ENCODE measurements at places on chromosomes 2 and 18.

DNA sequence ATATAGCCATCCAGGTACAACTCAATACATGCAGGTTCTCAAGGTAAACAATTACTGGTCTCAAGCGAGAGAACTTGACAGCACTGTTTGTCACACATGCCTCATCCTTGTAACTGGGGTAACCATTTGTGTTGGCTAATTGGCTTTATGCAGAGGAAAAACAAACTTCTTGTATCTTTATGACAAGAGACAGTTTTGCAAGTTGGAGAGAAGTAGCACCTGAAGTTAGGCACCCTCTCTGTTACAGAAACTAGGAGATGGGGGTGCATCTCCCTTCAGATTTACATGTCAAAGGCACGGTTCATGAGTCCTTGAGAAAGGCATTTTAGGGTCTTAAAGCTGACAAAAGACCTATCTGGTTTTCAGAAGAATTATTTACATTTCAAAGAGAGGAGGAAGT, 241.7 kb downstream of the CD226 start:
- DNase-seq = no peak

DNA sequence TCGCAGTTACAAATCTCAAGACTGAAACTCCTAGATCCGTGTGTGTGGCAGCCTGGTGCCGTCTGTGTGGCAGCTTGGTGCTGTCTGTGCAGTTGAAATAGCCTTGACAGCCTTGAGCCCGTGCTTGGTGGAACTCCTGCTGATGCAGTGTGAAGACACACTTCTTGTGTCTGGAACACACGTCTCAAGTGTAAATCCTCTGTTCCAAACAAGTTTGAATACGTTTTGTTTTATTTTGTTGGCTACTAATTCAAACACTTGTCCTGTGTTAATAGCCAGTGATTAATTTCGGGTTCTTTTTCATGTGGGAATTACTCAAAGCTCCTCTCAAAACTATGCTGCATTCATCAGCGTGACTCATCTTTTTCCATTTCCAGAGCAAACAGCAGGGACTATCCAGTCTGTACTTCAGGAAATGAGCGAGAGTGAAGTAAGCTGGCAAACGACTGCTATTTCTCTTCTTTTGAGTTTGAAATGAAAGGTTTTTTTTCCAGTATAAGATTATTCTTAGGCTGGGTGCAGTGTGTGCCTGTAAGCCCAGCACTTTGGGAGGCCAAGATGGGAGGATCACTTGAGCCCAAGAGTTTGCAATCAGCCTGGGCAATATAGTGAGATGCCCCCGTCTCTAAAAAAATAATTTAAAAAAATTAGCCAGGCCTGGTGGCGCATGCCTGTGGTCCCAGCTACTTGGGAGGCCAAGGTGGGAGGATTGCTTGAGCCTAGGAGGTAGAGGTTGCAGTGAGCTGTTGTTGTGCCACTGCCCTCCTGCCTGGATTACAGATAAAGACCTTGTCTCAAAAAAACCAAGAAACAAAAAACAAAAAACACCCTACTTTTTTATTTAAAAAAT, 152.9 kb downstream of the SPP2 start:
- no peak for DNase-seq

- DNase-seq = no peak
Measured at GRCh38 chr2:168431301-168432024, 24.6 kb upstream of the CERS6 start.

DNA sequence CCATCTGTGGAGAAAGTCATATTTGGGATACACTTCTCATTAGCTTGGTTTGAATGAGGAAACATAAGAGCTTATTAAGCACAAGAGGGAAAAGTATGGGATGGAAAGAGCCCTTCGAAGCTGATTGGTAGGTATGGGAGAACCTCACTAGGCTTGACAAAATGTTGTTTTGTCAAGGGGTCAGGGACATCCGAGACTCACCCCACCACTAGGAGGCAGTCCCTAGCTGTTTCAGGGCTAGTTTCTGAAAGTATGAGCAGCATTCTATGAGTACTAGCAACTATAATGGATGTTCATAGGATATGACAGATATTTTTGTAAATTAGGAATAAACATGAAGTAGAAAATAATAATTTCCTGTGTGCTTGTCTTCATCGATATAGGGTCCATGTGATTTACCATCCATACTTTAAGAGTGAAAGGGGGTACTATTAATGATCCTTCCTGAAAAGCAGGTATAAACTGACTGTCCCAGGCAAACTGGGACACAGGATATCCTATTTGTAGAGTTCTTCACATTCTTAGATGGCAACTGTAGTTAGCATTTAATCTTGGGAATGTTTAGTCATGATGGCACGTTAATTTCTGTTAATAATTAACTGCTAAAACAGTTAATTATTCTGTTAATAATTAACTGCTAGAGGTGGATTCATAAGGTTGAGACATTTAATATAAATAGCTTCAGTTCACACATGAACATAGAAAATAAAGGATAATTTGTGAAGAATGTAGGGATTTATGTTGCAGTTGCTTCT, 28.4 kb downstream of the OTX1 start:
- no peak for DNase-seq

GRCh38 chr18:77009675-77010074, 122.9 kb downstream of the MBP start:
- no peak for DNase-seq

DNA sequence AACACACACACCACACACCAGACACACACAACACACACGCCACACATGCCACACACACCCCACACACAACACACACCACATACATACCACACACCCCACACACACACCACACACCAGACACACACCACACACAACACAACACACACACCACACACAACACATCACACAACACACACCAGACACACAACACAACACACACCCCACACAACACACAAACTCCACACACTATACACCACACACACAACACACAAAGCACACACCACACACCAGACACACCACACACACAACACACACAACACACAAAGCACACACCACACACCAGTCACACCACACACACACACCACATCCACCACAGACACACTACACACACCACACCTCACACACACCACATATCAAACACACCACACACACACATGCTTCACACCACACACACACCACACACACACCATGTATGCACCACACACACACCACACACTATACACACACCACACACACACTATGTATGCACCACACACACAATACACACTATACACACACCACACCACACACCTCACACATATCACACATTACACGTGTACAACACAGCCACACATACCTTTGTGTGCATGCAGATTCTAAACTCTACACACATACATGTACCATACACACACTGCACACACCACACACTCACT, 72.2 kb downstream of the TMEM18 start:
- no peak for DNase-seq

DNA sequence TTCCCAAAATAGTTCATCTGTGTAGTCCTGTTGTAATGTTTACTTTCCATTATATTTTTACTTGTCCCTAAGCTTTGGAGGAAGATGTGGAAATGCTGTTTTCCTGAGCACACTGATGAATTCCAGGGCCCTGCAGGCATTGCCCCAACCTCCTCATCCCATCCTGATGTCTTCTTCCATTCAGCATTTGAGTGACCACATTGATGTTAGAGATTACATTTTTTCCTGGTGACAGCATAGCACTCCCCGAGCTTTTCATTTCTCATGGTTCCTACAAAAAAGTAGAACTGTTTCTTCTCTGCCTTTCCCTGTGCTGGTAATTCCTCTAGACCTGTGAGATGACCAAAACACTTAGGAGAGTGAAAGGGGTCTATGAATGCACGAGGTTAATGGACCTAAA, 4.8 kb downstream of the IL36A start:
- no peak for DNase-seq

- no peak for DNase-seq
Measured at GRCh38 chr2:97713296-97714083, at the start of gene ZAP70. Gene ZAP70, plus strand, starts transcription at chr2:97713576. Its CDS starts 10,461 bp downstream, at chr2:97724037.

GRCh38 chr2:29879456-29879855, 41.9 kb downstream of the ALK start:
- DNase-seq = no peak

- DNase-seq = no peak
Measured at GRCh38 chr18:50190926-50191325, 4.0 kb downstream of the MYO5B start.

DNA sequence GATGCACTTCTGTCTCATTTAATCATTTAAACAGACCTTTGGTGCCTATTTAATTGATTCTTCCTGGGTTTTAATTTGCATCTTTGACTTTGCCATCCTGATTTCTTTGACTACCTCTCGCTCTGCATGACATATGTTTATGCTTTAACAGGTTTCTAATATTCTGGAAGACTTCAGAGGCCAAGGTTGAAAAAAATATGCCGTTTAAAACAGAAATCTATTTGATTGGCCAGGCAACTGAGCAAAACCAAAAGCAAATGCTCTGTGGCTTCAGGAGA, 303.4 kb downstream of the IRS1 start:
- DNase-seq = no peak

DNA sequence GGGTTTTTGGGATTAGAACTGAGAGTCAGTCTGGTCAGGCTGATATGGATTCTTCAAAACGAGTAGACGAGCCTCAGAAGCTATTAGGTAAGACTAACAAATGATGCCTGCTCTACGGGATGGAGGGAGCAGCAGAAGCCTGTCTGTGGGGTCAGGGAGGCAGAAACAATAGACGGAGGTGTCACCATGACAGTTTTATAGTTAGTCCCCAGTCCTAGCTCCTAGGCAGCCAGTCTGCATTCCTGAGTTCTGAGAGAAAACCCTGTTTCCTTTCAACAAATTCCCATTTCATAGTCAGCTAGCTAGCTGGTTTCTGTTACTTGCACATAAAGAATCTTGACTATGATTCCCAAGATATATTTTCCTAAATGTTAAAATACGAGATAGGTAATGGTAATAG, 542.1 kb downstream of the PID1 start:
- no peak for DNase-seq

DNA sequence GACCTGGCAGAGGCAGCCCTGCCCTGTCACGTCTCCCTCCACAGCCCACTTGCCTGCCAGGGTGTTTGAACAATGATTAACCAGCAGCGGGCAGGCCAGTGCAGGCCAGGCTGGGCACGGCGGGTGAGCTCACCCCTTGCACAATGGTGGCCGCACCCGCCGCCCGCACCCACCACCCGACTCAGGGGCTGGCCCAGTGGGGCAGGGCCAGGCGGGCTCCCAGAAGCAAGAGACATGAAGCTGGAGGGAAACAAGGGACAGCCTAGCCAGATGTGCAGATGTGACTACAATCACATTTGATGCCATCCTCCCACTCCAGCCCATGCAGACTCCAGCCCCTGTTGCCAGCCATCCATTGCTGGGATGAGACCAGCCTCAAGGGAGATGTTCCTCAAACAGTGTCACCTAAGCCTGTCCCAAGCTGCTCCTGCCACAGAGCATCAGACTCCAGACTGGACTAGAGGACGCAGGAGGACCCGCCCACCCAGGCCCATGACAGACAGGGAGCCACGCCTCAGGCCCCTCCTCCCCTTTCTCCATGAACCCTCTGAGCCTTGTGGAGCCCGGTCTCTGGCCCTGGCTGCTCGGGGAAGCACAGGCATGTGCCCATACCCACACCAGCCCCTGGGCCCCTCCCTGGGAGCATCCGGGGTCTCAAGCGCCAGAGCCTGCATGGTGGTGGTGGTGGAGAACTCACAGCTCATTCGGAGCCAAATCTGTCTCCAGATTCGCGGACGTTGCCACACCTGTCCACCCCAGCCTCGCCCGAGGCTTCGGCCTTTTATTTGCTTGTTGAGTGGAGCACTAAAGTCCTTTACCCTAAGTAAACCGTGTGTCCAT, 45.0 kb downstream of the SDC1 start:
- DNase-seq = no peak

- no peak for DNase-seq
Measured at GRCh38 chr18:79046522-79046921, 22.7 kb upstream of the ATP9B start.

GRCh38 chr18:10659594-10659993, 133.8 kb downstream of the NAPG start:
- DNase-seq = no peak

DNA sequence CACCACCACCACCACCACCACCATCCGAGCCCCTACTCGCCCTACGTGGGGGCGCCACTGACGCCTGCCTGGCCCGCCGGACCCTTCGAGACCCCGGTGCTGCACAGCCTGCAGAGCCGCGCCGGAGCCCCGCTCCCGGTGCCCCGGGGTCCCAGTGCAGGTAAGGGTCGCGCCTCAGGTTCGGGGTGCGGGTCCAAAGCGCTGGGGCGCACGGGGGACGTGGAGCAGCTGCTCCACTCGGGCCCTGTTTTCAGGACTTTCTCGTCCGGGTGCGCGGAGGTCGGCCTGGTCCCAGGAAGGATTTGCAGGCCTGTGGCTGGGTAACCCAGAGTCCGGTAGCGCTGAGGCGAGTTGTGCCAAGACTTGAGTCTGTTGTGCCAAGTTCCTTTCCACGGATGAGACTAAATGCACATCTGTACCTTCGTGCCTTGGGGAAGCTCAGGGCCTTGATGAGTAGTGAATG, 2.8 kb downstream of the GATA6 start:
- no peak for DNase-seq

- DNase-seq = no peak
Measured at GRCh38 chr2:41498781-41499180, 549.0 kb upstream of the PKDCC start.

GRCh38 chr18:58592223-58593214, 36.4 kb downstream of the ALPK2 start:
- no peak for DNase-seq

GRCh38 chr2:26243470-26244308, 743 bp downstream of the HADHA start:
- no peak for DNase-seq

DNA sequence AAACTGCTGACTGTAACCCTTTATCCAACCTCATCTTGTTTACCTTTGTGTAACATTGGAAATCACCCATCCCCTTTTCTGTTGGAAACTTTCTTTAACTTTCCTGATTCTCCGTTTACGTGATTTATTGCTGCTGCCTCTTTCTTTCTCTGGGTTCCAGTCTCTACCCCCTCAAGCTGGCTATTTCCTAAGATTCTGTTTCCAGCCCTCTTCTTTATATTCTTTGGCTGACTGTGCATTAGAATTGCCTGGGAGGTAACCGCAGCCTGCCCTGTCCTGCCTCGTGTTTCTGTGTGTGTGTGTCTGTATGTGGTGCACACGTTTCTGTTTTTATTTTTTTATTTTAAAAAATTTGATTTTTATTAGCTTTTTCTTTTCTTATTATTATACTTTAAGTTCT, 229.2 kb downstream of the PLCL1 start:
- DNase-seq = no peak

DNA sequence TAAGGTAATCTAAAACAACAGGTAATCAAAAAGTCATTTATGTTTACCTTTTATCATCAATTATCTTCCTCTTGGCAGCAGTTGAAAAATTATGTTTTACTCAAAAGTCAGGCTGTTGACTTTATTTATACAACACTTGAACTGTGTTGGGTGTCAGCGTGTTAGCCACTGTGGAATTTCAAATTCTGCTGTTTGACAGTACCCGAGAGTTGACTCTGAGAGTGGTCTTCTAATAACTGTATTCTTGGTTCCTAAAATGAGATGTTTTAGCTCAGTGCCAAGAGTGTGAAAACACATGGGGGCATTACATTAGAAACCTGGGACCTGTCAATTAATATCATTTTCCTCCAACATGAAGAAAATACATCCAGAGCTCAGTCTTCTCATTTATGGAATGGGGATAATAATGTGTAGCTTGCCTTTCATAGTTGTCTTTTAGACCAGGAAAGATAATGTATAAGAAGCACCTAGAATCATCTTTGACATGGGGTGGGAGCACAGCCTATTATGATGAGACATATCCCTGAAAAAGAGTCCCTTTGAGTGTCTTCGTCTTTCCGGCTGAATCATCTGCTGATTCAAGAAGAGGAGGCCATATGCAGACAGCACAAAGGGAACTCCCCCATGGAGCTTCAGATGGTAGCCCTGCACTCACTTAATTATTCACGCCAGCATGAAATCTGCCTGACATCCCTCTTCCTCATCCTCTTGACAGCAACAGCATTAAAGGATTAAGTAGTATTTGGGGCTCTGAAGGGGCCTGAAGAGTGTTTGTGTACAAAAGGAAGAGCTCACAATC, 89.1 kb downstream of the AFF3 start:
- no peak for DNase-seq

Data from breast epithelium (tissue), 4 donors.